ELR (cell line): ENCODE measurements at places on chromosomes 3 and 15.

DNA sequence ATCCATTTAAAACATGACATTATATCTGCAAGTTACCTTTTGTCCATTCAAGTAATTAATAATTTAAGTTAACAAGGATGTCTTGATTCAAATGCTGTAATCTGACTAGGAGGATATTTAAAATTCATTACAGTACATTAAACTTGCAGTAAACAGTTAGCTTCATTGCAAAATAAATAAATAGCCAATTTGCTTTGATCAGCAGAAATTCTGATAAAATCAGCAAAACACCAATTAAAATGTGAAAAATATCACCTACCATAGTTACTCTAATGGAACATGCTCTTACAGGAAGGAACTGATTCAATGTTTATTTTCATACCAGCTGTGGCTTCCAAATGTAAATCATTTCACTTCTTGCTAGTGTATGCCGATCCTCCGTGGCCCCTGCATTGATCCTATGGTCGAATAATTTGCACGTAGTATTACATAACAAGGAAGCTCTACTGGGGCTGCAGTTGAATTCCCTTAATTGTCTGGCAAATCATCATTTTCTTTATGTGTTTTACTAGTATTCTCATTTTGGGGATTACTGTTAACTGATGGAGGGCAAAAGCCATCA is 150.7 kb downstream of the FOXB1 start:
- DNase-seq = peak; percentile 20

GRCh38 chr3:60298141-60298540 is 953.1 kb downstream of the FHIT start:
- no peak for DNase-seq

- no peak for DNase-seq
These were observed 163.1 kb downstream of the MYRIP start for GRCh38 chr3:39972508-39972907.

- peak; percentile 32 for DNase-seq
These were observed 69.0 kb upstream of the HRH1 start for GRCh38 chr3:11085093-11085840.

DNA sequence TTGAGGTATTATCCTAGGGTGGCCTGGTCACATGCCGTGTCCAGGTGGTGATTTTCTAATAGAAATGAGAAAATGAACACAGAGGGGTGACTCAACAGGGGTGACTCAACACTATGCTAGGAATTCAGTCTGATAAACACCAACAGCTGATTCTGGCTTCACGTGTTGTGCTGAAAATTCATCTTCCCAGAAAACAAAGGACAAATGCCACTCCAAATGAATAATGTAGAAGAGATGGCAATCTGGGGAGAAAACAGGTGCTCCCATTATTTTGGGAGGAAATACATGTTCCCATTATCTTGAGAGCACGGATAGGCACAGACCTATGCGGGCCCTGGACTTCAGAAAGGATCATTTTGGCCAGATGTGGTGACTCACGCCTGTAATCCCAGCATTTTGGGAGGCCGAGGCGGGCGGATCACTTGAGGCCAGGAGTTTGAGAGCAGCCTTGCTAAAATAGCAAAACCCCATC is 101.2 kb upstream of the MEX3B start:
- DNase-seq = peak; percentile 93

DNA sequence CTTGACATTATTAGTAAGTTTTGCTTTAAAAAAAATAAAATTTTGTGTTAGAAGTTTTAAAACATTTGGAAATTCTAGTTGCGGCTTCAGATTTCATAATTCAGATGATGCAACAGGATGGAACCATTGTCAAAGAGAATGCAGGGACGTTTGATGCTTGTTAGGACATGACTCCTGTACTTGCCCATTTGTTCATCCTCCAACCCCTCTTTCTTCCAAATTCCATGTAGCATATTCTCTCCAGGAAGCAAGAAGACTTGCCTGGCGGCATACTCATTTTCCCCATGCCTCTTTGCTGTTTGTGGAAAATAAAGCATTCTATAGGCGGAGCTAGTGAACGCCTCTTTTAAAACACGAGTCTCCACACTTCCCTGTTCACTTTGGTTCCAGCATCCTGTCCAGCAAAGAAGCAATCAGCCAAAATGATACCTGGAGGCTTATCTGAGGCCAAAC is at the start of gene CSTA:
Gene CSTA, plus strand, starts transcription at position 378 of the 453 bp plus-strand sequence. Its CDS starts 45 bp downstream, at position 423.
- DNase-seq = no peak

- no peak for DNase-seq
These were observed 139.3 kb downstream of the PLCH1 start for GRCh38 chr3:155605571-155605970.

DNA sequence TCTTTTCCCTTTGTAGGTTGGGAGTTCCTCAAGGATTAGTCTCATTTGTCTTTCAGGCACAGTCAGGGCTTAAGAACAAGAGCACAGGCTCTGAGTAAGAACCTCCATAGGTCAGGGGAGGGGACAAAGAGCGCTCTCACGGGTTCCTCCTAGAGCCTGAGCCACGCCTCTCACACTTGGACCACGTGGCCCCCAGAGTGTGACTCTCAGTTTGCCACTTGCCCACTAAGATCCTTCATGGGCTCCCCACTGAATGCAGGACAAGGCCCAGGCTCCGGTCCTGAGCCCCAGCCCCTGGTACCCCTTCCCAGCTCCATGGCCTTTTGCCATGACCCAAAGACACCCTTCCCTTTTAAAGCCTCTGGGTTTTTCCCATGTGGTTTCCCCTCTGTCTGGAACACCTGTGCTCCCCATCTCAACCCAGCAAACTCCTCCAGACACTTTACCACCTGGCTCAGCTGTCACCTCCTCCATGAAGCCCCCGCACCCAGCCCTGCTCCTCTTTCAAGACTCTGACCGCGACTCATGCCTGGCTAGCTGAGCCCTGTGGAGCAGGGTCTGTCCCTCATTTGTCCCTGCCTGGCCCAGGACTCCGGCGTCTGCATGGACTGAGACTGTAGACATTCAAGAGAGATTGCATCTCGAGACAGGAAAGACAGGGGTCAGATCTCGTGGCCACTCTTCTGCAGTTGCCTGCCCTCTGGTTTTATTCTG is 32.7 kb downstream of the IQSEC1 start:
- DNase-seq = no peak

DNA sequence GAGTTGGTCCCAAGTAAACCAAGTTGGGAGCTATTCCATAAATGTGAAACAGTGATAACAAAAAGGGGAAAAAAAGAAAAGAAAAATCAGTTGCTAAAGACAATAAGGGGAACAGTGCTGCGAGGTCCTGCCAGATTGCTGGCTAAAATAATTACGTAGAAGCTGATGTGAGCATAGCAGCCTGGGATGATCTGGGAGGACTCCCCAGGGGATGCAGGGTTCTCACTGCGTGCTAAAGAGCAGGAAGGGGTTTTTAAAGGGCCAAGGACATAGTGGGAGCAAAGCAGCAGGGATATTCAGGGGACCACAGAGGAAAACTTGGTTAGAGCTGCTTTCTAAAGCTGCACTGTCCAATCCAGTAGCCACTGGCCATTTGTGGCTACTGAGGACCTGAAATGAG is 133.0 kb upstream of the UMPS start:
- no peak for DNase-seq

- DNase-seq = peak; percentile 46
These were observed 6.1 kb downstream of the ERICH6 start for GRCh38 chr3:150697646-150698045.

GRCh38 chr3:27357665-27358258 is 11.4 kb downstream of the NEK10 start:
- peak; percentile 72 for DNase-seq

- DNase-seq = no peak
These were observed 198.7 kb upstream of the CHRNA7 start for GRCh38 chr15:31831596-31831995.

DNA sequence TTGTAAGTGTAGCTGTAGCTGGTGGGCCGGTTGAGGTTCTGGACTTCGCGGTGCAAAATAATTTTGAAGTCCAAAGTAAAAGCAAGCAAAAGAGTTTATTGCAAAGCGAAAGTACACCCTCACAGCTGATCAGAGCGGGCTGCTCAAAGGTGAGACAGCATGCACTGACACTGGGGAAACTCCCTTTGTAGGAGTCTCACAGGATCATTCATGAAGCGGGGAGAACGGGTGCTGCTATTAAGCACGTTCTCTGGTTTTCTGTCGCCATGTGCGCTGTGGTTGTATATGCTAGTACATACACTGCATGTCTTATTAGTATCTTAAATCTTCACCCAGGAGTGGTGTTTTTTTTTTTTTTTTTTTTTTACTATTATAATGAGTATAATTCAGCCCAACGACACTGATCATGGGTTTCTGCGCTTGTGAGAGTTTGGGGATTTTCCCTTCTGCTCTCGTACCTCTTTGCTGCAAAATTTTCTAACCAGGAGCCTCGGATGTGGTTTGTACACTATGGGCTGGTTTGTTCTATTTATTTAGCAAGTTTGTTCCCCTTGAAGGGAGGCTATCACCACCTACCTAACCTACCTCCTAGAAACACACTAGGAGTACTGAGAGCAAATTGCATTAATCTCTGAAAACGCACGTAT is 1.4 kb upstream of the AP4E1 start:
- DNase-seq = peak; percentile 14

DNA sequence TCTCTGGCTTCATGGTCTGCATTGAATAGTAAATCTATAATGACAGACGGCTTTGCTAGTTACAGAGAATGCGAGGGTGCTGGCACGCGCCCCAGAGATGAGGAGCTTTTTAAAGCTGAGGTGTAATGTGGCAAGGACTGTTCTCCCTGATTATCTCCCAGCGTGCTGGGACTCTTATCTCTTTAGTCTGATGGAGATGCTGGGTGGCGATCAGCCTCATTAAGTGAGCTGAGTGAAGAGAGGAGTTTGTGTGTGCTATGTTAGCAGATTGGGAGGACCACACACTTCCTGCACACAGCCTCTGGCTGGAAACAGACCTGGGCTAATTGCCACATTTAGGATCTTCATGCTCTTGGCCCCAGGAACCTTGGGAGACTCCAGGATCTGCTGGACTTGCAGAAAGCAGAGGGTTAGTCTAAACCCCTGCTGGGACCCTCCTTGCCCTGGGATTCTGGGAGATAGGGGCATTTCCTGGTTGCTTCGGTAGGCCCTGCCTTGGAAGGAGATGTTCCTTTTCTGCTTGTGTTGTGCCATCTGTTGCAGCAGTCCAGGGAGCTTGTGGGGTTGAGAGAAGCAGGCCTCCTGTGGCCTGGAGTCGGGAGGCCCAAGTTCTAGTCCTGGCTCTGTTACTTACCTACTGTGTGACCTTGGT is 15.0 kb downstream of the PDIA5 start:
- no peak for DNase-seq

DNA sequence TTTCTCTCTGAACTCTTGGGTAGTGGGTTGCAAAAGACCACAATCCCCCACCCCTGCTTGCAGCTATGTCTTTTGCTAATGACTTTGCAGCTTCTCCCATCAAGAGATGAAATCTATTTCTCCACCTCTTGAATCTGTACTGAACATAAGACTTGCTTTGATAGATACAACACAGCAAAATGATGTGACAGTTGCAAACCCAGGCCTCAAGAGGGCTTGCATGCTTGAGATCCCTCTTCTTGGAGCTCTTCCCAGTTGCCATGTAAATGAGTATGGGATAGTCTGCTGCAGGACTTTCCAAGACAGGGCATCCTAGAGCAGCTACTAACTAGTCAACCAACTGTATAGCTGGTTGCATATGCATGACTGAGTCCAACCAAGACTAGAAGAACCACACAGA is 783.6 kb downstream of the PDCD6IP start:
- no peak for DNase-seq

DNA sequence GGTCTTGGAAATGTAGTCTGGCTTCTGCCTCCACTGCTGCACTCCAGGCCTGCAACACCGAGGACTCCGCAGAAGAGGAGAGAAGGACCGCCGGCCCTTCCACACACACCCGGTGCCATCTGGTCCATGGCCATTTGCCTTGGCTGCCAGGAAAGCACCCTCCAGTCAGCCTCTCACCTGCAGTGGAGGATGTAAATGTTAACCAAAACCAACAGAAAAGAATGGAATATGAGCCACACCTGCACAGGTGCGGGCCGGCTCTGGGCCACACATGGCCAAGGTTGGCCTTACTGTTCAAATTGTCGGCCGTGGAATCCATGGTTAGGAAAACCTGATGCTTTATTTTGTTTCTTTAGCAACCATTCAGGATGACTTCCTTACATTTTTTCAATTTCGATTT is 178.3 kb upstream of the C2CD4B start:
- no peak for DNase-seq

DNA sequence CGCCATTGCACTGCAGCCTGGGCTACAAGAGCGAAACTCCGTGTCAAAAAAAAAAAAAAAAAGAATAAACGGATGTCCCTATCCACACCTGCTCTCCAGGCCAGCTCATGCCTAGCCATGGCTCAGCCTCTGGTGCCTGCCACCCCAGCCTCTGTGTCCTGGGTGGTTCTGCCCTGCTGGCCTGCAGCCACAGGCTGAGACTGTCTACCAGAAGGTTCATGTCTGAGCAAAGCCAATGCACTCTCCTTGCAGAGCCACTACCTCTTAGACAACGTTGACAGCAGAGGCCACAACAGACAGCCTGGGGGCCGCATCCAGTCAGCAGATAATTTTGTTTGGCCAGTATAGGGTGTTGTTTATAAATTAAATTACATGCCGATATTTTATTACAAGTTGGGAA is 127.7 kb downstream of the ASB7 start:
- DNase-seq = no peak

DNA sequence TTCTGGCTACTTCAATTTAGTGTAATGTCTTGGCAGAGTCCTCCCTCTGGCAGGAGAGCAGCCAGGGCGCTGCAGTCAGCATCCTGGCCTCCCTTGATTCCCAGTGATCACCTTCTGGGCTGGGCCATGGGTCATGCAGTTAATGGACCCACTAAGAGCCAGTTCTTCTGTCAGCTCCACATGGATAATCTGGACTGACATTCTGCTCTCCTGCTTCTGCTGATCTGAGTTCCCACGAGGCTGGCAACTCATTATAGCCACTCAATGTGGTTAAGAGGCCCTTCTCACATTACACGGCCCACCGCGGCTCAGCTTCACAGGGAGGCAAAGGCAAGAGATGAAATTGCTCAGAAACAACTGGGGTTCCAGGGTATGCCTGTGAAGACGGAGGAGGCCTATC is 94.0 kb downstream of the WDR76 start:
- no peak for DNase-seq

GRCh38 chr3:155218462-155218861 is 75.0 kb downstream of the STRIT1 start:
- DNase-seq = no peak

- DNase-seq = peak; percentile 92
These were observed 39.3 kb upstream of the MUC4 start for GRCh38 chr3:195850857-195851543.
